NB4 (cell line): ENCODE measurements at places on chromosomes 5 and 9.

DNA sequence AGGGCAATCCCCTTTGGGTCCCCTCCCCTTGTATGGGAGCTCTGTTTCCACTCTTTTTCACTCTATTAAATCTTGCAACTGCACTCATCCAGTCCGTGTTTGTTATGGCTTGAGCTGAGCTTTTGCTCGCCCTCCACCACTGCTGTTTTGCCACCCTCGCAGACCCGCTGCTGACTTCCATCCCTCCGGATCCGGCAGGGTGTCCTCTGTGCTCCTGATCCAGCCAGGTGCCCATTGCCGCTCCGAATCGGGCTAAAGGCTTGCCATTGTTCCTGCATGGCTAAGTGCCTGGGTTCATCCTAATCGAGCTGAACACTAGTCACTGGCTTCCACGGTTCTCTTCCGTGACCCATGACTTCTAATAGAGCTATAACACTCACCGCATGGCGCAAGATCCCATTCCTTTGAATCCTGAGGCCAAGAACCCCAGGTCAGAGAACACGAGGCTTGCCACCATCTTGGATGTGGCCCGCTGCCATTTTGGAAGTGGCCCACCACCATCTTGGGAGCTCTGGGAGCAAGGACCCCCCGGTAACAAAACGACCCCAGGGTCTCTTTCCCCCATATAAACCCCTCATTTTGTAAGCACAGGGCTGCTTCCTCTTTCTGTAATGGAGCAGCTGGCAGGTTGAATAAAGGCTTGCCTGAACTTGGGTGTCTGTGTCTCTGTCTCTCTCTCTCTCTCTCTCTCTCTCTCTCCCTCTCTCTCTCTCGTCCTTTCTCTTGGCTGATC, 1166.2 kb downstream of the TAF11L14 start:
- no peak for DNase-seq

DNA sequence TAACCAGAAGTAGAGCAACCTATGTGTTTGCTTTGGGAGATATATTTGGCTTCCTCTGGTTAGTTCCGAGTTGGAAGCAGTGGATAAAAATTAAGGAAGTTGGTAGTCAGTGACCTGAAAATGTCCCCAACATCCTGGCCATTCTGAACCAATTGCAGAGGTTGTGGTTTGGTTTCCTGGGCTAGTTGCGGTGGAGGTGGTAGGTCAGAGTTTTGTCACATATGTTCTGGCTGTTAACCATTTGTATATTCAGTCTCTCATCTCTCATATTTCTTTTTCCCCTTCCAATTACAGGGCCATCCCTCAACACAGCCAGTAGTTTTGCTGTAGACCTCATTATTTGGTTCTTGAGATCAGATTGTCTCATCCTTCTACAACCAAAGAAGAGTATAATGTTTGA, 1026.9 kb downstream of the PTPRD start:
- peak; percentile 17 for DNase-seq

DNA sequence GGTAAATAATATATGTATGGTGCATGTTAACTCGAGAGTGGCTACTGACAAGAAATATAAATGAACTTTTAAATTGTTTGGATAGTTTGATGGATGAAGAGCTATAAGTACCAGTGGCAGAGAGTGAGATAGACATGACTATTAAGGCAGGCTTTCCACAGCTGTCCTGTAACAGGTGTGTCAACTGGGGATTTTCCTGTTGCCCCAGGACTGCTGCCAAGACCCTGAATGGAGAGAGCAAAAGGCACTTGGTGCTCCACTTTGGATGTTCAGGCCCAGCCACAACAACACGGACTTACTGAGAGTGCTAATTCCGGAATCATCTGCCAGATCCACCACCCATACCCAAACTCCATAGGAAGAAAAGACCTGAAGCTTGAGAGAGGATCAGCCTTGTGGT, 215.1 kb downstream of the SEC61B start:
- DNase-seq, result no peak

DNA sequence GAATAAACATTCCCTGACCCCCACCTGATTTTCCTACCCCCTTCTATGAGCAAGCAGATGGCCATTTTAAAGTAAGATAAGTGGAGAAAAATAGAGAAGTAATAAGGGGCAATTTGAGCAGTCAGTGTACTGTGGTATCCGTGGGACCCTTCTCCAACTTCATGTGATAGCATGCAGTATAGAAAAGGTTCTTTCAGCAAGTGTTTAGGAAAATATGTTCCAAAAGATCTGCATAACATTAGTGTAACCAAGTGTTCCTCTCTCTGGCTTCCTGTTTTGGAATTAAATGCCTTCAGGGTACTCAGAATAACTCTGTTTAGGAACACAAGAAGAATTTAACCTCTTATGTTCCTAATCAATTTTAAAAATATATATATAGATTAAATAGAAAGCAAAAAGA, 134.9 kb downstream of the ATG10 start:
- DNase-seq, result peak; percentile 4

GRCh38 chr9:81069923-81070322, 619.4 kb downstream of the TLE1 start:
- no peak for DNase-seq

DNA sequence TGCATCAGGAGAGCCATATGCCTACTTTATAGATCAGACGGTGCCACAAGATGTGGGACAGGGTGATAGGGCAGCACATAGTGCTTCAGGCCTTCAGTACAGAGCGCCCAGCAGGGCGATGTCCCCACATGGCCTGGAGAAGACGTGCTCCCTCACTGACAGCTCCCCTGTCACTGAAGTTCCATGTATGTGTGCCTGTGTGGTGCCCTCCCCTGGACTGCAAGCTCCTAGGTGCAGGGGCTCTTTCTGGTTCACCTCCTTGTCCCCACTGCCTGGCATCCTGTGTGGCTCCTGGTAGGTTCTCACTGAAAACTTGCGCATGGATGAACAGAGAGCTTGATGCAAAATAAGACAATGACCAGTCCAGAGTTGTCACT, 233.1 kb downstream of the GADD45G start:
- DNase-seq, result no peak

GRCh38 chr5:171387970-171388815, 544 bp downstream of the NPM1 start:
- peak; percentile 86 for DNase-seq

- DNase-seq, result peak; percentile 58
These were observed 55.2 kb upstream of the PSD2 start for GRCh38 chr5:139740138-139740991.

- no peak for DNase-seq
These were observed 29.5 kb downstream of the SPATA31C2 start for GRCh38 chr9:88108779-88109178.

GRCh38 chr5:38854907-38855306, 9.1 kb downstream of the OSMR start:
- DNase-seq, result no peak

DNA sequence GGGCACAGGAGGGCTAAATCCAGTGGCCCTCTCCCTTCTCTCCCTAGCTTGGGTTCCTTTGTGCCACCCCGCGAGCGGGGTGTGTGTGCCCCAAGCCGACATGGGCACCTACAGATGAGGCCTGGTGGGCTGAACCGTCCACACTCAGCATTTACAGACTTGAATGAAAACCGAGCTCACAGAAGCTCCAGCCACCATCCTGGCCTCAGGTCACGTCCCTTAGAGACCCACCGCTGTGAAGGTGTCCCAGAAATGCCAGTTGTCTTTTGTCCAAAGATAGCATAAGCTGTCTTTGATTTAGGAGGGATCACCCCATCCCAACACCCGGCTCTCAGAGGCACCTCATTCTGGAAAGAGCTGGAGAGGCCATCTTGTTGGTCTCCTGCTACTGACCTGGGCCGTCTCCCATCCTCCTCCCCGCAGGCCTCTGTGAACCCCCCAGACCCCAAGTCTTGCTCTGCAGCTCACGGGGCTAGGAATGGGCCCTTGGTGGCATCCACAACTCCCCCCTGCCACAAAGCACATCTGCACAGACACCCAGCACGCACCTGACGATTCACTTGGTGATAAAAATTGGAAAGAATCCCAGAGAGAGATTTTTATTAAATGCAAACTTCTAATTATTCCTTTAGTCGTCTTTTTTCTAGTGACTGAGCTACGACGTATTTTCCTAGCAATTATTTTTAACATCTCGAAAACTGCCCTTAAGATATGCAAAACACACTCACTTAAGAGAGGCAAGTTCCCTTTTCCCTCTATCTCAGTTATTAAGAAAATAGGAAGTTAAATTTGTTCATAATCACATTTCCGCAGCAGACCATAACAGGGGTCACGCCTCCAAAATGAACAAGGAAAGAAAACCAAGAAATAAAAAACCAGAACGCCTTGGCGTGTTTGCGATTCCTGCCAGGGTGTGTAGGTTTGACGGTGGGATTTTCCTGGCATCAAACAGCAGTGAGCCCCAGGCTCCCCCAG, 80.5 kb upstream of the LMX1B start:
- no peak for DNase-seq

DNA sequence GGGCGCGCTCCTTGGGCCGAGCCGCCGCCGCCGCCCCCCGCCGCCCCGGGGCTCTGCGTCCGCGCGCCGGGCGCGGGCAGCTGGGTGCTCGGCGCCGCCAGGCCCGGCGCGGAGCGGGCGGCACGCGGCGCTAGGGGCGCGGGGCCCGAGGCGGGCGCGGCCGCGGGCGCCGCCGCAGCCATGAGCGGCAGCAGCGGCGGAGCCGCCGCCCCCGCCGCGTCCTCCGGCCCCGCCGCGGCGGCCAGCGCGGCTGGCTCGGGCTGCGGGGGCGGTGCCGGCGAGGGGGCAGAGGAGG, 351 bp downstream of the TRIO start:
- no peak for DNase-seq

DNA sequence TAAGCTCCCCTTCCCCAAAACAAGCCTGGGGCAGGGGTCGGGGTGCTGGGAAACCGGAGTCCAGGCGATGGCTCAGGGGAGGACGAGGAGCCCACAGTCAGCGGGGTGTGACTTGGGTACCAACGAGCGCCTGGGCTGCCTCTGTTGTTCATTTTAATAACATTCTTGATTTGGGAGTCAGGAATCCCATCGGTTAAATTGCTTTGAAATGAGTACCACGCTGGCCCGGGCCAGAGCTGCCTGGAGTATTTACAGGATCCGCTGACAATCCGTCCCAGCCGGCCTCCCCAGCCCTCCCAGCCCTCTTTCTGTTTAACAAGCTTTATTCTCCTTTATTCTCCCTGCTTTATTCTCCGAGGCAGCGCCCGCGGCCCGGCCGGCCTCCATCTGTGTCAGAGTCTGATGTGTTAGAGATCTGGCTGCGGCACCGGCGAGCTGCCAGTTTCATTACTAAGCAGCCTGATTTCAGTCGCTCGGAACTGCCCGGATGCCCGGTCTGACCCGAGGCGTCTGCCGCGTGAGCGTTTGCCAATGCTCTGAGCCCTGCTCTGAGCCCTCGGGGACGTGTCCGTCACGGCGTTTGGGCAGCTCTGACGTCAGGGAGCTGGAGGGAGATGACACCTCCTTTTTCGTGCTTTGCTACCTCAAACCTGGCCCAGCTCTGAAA, 16.5 kb upstream of the QRFP start:
- DNase-seq, result no peak

- peak; percentile 15 for DNase-seq
These were observed 13.8 kb downstream of the CD74 start for GRCh38 chr5:150398722-150399523.

- DNase-seq, result no peak
These were observed 111.8 kb upstream of the NTRK2 start for GRCh38 chr9:84557751-84558150.

GRCh38 chr9:13689925-13690324, 410.4 kb upstream of the MPDZ start:
- DNase-seq, result no peak

- no peak for DNase-seq
These were observed 32.4 kb upstream of the SLC25A51 start for GRCh38 chr9:37936376-37936775.

DNA sequence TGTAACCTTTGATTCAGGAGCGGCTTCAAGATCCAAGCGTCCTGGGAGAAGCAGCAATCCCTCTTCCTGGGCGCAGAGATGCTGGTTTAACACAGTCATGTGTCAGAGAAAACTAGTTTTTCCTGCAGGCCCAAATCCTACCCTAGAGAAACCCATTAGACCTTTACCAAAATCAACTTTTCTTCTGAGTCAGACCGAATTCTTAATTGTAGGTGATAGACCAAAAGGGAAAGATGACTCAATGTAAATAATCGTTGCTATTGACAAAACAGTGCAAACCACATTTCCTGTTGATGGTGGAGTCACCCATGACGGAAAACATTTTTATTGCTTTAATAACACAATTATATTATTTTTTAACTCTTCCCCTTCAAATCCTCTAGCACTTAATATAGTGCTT, 40.1 kb downstream of the SLC1A1 start:
- DNase-seq, result no peak
